ENCODE measurements at places on chromosomes 3 and 15.

DNA sequence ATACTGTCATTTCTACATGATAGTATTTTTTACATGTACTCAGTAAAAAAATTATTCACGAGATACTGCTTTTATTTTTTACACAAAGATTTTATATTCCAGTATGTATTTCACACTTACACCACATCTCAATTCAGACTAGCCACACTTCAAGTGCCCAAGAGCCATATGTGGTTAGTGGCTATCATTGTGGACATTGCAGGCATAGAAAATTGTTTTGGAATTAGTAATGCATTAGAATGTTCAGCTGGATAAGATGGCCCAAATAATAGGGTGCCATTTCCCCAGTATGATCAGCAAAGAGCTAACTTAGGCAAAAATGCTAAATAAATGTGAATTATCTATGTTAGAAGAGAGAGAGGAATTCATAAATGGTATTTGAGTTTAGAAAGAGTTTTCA lies 203.8 kb upstream of the MCTP2 start:
- no peak for DNase-seq

DNA sequence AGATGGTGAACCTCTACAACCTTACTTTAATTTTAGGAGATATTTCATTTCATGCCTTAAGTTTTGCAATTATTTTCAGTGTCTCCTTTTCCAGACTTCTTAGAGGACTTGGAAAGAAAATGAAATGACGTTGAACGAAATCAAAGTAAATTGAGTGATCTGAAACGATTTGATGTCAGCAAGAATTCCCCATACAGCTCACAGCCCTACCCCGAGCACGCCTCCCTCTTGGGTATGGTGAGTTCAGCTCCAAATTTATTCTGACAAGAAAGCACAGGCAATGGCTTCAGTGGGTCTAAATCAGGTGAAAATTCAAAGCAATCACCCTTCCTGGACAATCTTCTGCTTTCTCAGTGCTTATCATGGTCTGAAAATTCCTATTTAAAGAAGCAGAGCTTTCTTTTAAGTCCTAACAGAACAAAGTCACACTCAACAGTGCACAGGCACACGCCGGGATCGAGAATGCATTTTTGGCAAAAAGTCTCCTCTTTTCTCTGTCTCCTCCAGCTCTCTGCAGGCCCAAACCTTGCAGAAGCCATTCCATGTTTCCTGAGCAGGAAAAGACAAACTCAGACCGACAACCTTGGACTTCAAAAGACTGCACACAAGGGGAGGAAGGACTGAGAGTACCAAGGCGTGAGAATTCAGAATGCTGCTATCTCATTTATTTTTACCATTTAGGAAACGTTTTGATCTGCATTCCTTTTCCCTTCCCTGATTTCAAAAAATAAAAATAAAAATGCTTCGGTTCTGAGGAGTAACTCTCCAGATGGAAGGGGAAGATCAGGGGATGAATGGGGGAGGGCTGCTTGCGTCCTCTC lies 72.0 kb downstream of the CCNL1 start:
- no peak for DNase-seq

- no peak for DNase-seq
Measured at GRCh38 chr15:27124287-27124871, 153.4 kb downstream of the GABRG3 start.

GRCh38 chr15:89767411-89767915 lies 8.7 kb upstream of the MESP2 start:
- DNase-seq: no peak

- DNase-seq: no peak
Measured at GRCh38 chr15:56320861-56321260, 44.4 kb upstream of the TEX9 start.

GRCh38 chr15:32817577-32817976 lies 99.8 kb downstream of the GREM1 start:
- DNase-seq: no peak

- no peak for DNase-seq
Measured at GRCh38 chr3:55270976-55271375, 216.1 kb downstream of the WNT5A start.

- DNase-seq: no peak
Measured at GRCh38 chr15:75348562-75349350, 1.9 kb downstream of the NEIL1 start.

GRCh38 chr3:108430540-108430939 lies 79.9 kb downstream of the MYH15 start:
- no peak for DNase-seq

GRCh38 chr3:10504171-10505049 lies 976 bp downstream of the ATP2B2 start:
- DNase-seq: no peak

DNA sequence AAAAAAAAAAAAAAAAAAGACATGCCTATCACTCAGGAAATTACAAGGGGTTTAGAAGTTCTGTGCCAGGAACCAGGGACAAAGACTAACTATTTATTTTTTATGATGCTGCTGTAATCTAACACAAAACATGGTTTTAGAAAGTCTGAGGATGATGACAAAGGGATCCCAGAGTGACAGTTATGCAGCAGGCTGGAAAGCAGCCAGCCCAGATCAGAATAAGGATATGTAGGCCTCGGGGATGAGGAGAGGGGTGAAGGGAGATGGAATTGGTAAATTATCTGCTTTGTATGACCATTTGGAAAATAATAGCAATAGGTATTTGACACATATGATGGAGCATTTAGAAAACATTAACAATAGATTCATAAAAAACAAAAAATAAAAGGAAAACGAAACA lies 34.1 kb upstream of the NMD3 start:
- DNase-seq: no peak

GRCh38 chr15:51634591-51635198 lies 12.1 kb upstream of the DMXL2 start:
- no peak for DNase-seq

DNA sequence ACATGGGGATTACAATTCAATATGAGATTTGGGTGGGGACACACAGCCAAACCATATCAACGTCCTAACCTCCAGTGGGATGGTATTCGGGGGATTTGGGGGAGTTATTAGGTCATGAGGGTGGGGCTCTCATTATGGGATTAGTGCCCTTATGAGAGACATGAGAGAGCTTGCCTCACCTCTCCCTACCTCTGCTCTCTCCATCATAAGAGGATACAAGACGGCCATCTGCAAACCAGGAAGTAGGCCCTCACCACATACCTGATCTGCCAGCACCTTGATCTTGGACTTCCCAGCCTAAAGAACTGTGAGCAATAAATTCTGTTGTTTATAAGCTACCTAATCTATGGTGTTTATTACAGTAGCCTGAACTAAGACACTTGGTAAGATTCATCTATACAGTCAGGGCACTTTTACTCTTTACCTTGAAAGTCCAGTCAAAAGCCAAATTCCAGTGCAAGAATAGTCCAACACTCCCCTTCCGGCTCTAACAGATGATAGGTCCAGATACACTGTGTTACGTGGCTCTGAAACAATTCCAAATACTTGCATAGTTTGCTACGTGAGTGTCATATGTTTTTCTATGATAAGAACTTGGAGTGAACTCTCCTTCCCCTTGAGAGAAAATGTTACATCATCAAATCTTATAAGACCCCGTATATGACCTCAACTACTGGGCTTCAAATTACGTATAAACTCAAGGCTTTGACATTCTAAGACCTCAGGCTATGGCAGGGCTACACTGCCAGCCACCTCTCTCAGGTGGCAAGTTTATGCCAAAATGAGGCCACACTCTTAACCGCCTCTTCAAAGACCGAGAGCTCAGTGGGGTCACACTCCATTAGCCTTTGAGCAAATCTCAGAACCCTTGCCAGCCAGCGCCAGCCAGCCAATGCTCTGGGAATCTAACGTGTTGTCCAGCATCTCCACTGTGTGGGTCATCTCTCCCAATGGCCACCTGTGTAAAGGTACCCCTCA lies 129.9 kb downstream of the XXYLT1 start:
- DNase-seq: no peak

GRCh38 chr15:62135532-62136134 lies 29.5 kb downstream of the C2CD4B start:
- DNase-seq: no peak

DNA sequence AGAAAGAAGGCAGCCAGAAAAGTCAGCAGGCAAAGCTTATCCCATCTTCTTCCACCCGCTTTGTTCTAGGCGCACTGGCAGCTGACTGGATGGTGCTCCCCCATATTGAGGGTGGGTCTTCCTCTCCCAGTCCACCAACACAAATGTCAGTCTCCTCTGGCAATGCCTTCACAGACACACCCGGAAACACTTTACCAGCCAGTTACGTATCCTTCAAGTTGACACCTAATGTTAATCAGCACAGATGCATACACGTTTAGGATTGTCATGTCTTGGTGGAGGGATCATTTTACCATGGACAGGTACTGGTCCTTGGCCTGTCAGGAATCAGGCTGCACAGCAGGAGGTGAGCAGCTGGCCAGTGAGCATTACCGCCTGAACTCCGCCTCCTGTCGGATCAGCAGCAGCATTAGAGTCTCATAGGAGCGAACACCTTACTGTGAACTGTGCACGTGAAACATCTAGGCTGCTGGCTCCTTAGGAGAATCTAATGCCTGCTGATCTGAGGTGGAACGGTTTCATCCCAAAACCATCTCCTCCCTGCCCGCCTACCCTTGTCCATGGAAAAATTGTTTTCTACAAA lies 59.1 kb upstream of the PYDC2 start:
- no peak for DNase-seq

GRCh38 chr3:122358703-122359032 lies 24.4 kb downstream of the MIX23 start:
- no peak for DNase-seq

GRCh38 chr3:48990636-48991469 lies 812 bp downstream of the P4HTM start:
- DNase-seq: no peak

DNA sequence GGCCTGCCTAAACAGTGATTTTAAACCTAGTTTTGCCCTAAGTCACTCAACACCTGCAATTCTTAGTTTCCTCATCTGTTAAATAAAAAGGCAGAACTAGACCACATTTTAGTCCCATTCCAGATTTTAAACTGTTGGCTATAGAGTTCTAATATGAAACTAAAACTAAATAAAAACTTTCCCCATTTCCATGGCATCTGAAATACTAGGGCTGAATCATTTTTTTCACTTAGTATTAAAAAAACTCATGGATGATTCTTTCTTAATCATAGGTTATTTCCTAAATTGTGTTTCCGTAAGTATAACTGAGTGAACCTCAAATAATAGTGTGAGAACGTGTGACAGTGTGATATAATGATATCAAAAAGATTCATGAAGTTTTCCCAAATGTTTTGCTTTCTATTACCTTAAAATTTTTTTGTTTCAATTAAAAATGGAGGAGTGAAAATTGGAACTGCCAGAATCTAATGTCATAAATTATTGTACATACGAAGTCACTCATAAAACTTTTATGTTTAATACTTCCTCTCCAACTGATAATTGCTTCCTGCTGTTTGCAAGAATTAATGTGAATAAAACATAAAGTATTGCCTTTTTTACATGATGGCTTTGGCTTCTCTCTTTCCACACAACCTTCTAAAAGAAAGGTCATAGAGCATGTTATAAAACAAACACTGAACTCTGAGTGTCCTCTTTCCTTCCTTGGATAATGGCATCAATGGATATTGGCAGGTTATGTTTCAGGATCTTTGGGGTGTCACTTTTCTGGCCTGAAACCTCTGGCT lies 315.1 kb upstream of the MME start:
- no peak for DNase-seq

DNA sequence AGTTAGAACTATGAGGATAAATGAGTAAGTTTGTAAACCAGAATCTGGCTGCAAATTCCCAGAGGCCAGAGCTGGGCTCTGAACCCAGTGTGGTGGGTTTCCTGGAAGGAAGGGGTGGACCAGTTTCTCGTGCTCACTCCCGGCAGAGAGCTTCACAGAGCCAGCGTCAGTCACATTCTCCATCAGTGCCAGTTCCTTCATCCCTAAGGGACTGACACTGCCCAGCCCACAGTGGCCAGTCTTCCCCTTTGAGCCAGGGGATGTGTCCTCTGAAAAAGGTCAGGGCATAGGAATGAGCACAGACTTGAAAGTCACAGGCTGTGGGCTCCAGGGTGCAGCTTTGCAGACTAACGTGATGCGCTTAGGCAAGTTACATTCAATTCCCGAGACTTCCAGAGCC lies 135.8 kb upstream of the HACD2 start:
- no peak for DNase-seq

GRCh38 chr15:44087578-44088465 lies 107.2 kb downstream of the FRMD5 start:
- DNase-seq: no peak

DNA sequence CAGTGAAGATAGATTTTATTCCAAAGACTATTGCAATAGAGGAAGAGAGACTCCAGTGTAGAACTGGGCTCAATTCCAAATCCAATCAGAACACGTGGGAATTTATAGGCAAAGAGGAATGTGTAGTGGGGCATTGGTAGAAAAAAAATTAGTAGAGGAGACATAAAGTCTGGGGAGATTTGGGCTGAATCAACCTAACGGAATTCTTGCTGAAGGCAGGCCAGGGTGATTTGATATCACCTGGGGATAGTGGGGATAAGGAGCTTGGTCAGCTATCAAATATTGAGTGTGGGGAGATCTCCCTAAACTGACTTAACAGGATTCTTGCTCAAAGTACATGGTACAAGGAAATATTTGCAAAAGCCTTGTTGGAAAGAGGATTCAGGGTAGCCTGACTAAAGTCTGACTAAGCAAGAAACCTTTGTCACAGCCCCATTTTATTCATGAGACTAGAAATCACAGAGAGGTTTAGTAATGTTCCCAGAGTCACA lies 29.6 kb downstream of the SST start:
- DNase-seq: no peak

- no peak for DNase-seq
Measured at GRCh38 chr3:171260466-171260865, 199.7 kb downstream of the TNIK start.

DNA sequence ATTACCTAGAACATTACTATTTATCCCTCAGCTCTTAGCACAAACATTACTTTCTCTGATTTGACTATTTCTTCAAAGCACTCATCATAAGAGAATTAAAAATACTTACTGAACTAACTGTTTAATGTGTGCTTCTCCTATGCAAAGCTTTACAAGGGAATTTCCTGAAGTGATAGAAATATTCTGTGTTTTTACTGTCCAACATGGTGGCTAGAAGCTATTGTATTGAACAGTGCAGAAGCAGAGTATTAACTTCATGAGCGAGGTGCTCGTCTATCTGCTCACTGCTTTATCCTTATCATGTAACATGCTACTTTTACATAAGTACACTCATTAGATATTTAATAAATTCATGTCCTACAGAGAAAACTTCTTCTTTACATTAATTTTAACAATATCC lies 239.1 kb downstream of the ISL2 start:
- no peak for DNase-seq

DNA sequence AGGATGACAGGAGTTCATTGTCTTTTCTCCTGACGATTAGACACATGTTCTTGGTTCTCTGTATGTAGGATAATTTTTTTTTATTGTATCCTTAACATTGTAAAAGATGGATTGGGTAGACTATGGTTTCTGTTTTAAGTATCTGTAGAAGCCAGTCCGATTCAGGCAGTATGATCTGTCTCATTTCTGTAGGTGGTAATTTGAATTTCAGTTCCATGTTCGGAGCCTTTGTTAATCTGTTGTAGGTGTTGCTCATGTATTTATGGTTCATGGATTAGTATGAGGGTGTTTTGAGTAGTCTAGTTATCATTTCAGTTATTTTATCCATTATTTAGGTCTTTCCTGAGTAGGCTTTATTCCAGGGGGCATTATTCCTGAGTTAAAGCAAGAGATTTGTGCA lies 32.4 kb upstream of the MME start:
- DNase-seq: no peak

GRCh38 chr3:12289524-12289923 lies 654 bp downstream of the PPARG start:
- DNase-seq: no peak

All from SIG-M5 (cell line).